ENCODE measurements at places on chromosomes 5 and 9.

DNA sequence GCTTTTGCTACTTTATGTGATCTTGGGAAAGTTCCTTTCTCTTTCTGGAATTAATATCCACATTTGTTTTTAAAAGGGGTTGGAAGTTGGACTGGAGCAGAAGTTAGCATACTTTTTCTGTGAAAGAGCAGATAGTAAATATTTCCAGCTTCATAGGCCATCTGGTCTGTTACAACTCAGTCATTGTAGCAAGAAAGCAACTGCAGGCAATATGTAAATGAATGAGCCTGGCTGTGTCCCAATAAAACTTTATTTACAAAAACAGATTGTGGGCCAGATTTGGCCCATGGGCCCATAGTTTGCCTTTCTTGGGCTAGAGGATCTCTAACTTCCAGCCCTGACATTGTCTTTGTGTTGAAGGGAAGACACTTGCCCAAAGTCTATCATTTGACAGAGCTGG, 104.4 kb downstream of the ACTL7B start:
- no peak for DNase-seq

GRCh38 chr5:10913841-10914240, 152.8 kb upstream of the DAP start:
- DNase-seq = no peak

GRCh38 chr9:104780796-104781395, 17.0 kb downstream of the NIPSNAP3B start:
- no peak for DNase-seq

GRCh38 chr5:14202462-14202861, 59.3 kb downstream of the TRIO start:
- no peak for DNase-seq

GRCh38 chr5:134116286-134116685, 1.8 kb downstream of the TCF7 start:
- DNase-seq = no peak

DNA sequence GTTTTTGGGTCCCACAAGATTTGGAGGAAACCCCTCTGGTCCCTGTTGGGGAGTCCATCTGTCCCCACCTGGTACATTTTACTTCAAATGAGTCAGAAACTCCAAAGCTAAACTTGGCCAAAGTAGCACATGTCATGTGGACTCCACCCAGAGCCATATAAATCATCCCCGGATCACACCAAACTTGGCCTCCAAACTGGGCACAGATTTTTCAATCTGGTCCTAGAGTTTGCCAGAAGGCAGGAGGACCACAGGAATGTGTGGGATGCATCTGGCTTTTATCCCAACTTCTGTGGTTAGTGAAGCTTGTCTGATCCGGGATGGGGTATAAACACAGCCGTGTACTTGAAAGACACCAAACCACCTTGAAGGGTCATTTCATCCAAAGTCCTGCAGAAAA, 66.3 kb downstream of the MAT2B start:
- no peak for DNase-seq

GRCh38 chr9:89519366-89519805, 21.5 kb upstream of the SEMA4D start:
- no peak for DNase-seq

DNA sequence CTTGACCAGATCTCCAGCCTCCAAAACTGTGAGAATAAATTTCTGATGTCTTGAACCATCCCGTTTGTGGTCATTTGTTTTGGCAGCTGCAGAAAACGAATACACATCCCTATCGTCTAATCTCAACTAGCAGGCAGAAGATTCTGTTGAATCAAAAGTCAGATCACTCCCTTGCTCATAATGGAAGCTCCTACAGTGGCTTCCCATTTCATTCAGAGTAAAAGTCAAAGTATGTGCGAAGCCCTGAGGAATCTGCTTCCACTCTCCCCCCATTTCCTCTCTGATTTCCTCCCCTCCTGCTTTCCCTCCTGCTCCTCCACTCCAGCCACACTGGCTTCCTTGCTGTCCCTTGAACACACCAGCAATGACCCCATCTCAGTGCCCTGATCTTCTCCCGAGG, 34.8 kb upstream of the SPOCK1 start:
- DNase-seq = no peak

GRCh38 chr5:61498121-61498520, 166.1 kb downstream of the ZSWIM6 start:
- DNase-seq = no peak

DNA sequence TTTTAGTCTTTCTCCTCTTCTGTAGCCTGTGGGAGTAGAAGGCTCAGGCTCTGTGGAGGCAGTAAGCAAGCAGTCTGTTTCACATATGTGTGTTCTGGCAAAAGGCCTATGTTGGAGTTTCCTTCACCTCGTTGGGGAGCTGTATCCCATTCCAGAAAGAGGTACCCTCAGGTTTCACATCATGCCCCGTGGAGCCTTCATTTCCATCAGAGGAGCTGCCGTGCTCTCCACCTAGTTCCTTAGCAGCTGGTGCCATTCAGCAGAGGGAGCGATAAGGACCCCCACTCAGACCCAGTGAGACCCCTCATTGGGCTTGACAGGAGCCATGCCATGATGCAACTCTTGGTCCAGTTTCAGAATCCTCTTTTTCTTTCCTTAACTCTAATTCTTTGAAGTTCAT, 50.6 kb upstream of the ANGPTL2 start:
- DNase-seq = peak; percentile 6

DNA sequence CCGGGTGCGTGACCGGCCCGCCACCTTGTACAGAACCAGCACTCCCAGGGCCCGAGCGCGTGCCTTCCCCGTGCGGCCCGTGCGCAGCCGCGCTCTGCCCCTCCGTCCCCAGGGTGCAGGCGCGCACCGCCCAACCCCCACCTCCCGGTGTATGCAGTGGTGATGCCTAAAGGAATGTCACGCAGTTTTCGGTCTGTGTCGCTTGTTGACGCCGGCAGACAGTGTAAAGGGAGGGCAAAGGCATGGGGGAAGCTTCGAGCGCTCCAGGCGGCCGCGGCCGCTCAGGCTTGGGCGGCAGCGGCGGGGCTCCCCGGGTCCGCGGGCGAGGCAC, 1.3 kb downstream of the LRRC26 start:
- no peak for DNase-seq

DNA sequence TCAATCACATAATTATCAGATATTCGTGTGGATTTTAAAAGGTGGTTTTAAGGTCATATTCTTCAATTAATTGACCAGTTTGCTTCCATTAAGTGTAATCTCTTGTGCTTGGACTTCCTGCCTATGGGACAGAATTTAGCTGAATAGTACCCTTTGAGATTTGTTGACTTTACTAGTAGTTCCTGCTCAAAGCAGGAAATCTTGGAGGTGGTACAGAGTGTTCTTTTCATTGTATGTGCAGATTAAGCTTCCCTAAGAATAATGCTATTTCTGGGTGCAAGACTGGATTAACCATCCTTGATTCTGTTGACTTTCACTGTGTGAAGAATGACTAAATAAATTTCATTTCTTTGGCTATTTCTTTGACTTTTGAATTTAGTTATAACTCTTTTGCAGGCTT, 45.4 kb upstream of the ELL2 start:
- no peak for DNase-seq

DNA sequence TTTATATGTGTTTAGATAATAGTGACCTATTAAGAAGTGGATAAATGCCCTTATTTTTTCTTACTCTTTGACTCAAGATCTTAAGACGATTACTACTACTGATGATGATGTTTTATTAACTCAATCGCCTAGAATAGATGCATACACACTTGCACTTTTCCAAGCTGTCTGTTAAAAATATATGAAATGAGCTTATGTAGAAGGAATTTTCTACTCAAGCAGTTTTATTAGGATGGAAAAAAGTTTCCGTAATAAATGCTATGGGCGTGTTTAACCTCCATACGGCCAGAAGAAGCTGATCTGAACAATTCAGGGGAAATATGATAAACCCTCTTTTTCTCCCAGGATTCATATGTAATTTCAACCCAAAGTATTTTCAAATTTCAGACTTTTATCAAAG, 455.7 kb upstream of the MPDZ start:
- no peak for DNase-seq

- no peak for DNase-seq
Measured at GRCh38 chr5:56656846-56657726, 158.3 kb upstream of the MAP3K1 start.

DNA sequence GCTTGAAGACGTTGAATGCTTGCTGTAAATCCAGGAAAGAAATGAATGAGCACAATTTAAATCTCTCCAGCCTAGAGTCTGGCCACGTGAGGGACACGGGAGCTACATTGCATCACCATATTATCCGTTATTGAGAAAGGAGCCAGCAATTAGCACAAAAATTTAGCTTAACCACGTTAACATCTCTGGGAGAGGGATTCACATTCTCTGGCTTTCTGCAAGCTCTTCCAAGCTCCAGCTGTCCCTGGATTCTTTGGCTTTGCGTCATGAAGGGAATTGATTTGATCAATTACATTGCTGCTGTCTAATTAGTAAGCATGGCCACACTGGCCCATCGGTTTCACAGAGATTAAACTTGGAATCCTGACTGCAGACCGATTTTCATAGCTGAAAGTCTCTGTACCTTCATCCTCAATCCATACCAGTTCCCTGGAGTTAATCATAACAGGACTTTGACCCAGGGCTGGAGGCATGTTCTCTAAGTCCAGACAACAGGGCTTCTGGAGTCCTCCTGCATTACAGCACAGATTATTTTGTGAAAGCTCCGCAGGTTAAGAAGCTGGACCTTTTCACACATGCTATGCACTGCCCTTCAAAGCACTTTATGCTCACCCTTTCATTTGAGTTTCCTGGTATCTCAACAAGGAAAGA, 31.6 kb downstream of the ADRA1B start:
- no peak for DNase-seq

GRCh38 chr9:109166771-109167601, at the start of gene FRRS1L:
Gene FRRS1L (minus strand): TSS chr9:109167249. CDS start chr9:109167138, 111 bp downstream.
- DNase-seq = no peak

DNA sequence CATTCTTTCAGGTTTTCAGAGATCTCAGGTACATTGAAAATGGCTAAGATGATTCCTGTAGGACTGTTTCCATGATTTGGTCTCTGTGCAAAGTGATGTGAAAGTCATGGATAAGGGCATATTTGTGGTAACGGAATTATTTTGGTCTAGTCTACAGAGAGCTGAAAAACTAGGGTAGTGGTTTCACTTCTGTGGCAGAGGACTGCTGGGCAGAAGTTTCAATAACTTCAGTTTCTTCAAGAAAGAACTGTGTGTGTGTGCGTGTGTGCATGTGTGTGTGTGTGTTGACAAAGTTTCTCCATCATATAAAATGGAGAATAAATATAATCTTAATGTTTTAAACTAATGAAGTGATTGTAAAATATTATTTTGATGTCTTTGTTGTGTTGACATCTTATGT, 4.3 kb downstream of the CNOT8 start:
- DNase-seq = no peak

DNA sequence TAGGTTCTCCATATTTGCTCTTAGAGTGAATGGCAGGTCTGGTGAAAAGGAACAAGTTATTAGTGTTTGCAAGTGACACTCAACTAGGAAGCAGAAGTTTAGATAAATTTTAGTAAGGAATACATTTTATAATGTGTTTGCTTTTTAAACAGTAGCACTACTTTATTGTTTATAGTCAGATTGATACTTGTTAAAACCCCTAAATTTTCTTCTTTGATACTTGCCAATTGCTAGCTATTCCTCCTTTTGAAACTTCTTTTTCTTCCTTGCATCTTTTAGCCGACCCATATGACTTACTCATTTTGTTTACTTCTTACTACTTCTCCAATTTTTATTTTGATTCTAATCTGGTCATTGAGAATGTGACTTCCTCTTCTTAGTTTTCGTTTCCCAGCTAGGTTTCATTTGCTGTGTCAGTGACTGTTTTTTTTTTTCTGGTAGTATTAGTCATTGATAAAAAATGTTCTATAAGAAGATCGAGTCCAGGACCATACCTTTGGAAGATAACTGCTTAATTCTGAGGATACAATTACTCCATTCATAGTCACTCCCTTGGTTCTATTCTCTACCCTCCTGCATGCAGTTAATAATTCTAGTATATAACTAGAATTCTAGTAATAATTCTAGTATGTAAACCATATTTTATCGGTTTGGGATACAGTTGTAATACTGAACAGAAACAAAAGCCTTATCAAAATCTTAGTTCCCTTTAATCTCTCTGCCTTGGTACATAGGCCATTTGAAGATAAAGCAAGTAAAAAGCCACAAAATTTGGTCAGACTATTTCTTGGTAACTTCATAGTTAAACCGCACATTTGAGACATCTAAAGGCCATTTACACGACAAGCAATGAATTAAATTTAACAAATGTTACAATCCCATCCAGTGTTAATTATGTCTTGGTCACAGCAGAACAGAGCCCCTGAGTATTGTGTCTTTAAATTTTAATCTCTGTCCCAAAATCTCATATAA, 2.8 kb upstream of the RICTOR start:
- no peak for DNase-seq

DNA sequence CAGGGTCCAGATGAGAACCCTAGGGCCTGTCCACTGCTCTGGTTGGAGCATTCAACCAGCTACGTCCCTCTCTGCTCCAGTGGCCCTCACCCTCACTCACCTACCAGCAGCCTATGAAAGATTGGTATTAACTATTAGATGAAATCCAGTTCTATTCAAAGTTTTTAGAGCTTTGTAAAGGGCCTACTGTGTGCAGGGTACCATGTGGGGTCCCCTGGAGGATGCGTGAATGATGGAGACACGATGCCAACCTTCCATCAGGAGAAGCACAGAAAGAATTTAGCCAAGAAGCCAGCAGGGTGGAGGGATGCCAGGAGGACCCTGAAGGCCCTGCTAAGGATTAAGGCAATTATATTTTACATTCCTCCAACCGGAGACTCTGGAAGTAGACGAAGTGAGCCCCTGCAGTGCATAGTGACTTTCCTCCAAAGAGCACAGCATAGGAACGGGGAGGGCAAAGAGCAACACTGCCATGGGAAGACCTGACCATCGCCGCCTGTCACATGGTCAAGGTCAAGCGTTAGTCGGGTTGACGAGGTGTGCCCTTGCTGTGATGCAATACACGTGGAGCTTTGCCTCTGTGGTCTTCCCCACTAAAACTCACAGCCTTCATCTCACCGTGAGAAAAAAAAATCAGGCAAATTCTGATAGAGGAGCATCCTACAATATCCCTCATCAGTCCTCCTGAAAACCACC, 22.8 kb upstream of the ANKRD33B start:
- no peak for DNase-seq

- DNase-seq = no peak
Measured at GRCh38 chr5:127040796-127041520, 10.6 kb upstream of the MARCHF3 start.

DNA sequence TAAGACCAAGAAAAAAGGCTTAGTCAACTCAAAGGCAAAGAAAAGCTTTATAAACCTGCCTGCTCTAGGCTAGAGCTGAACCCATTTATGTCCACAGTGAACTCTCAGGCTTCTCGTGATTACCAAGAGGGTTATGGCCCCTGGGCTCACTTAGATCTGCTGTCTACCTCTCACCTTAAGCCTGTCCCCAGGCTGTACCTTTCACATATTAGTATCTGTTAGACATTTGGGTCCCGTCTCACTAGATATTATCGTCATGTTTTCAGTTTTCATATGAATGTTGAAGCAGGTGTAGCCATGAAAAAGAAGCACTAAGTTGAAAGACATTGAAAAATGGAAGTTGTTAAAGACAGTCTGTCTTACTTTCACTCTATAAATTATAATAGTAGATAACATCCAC, 75.2 kb upstream of the COX7C start:
- no peak for DNase-seq
